ENCODE measurements at places on chromosomes 5 and 9.

DNA sequence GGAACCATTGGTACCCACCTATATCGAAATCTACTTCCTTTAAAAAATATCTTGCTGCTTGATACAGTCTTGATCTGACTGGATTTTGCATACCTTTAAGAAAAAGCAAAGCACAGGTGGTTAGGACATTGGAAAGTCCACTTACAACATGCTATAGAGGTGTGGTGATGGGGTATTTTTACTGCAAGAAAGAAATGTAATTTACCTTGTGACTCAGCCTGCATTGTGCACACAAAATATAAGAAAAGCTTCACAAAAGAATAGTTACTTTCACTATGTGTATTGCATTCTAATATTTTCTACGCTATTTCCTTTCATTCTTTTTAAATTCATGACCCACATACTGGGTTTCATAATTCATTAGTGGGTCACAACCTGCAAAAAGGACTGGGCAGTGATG, 236.2 kb upstream of the RASEF start:
- DNase-seq: no peak
- H3K27ac ChIP-seq: no peak overlapping the region
- H3K4me3 ChIP-seq: no peak overlapping the region
- H3K36me3 ChIP-seq: no peaks in the 10 kb centered on the region
- H3K27me3 ChIP-seq: no peaks in the 10 kb centered on the region

GRCh38 chr9:35311891-35312639, 150.3 kb downstream of the UNC13B start:
- no peak for DNase-seq
- no peaks in the 10 kb centered on the region for H3K4me1 ChIP-seq
- H3K36me3 ChIP-seq: peaks cover 6% of the 10 kb centered on the region
- no peak overlapping the region for H3K27ac ChIP-seq
- H3K27me3 ChIP-seq: no peaks in the 10 kb centered on the region

- no peaks in the 10 kb centered on the region for H3K36me3 ChIP-seq
- no peak overlapping the region for H3K27ac ChIP-seq
Observed at GRCh38 chr9:101498323-101498722, 35.3 kb upstream of the RNF20 start.

GRCh38 chr9:27771803-27772545, 198.7 kb upstream of the C9orf72 start:
- no peaks in the 10 kb centered on the region for H3K36me3 ChIP-seq
- H3K27ac ChIP-seq: no peak overlapping the region
- no peaks in the 10 kb centered on the region for H3K4me1 ChIP-seq
- no peak overlapping the region for H3K4me3 ChIP-seq
- no peaks in the 10 kb centered on the region for H3K27me3 ChIP-seq
- no peak for DNase-seq

GRCh38 chr9:100191264-100191663, 92.2 kb downstream of the INVS start:
- H3K4me3 ChIP-seq: no peak overlapping the region
- no peaks in the 10 kb centered on the region for H3K4me1 ChIP-seq
- no peak overlapping the region for H3K27ac ChIP-seq
- H3K36me3 ChIP-seq: no peaks in the 10 kb centered on the region
- DNase-seq: no peak

DNA sequence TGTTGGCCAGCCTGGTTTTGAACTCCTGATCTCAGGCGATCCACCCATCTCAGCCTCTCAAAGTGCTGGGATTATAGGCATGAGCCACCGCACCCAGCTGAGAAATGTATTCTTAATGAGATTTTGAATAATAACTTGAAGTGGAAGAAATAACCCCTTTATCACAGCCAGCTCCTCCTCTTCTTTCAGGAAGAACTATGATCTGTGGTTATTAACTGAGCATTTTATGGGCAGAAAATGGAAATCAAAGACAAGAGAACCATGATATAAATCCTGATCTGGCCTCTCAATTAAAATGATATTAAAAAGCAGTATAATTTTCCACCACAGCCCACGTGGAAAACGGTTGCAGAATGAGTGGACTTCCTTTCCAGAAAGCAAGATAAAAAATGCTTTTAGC, 206.6 kb downstream of the PRELID2 start:
- no peaks in the 10 kb centered on the region for H3K4me1 ChIP-seq
- DNase-seq: no peak
- no peaks in the 10 kb centered on the region for H3K27me3 ChIP-seq
- no peak overlapping the region for H3K4me3 ChIP-seq
- H3K36me3 ChIP-seq: no peaks in the 10 kb centered on the region

DNA sequence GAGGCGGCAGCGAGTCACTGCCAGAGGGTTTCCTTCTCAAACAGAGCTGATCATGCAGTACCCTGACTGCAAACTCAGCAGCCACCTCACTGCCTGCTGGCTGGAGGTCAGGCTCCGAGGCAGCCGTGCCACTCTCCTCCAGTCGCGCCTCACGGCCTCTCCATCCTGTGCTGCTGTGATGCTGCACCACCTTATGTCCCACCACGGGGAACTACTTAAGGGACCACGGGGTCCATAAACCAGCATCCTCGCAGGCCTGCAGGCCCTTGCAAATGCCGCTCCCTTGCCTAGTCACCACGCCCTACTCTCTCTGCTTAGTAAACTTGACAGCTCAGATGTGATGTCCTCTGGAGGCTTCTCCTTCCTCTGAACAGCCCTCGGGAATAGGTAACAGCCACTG, 99.2 kb downstream of the CRB2 start:
- no peaks in the 10 kb centered on the region for H3K36me3 ChIP-seq
- no peak overlapping the region for H3K27ac ChIP-seq
- no peak for DNase-seq

GRCh38 chr5:93189707-93190120, 391.3 kb downstream of the NR2F1-AS1 start:
- H3K36me3 ChIP-seq: no peaks in the 10 kb centered on the region
- no peak for DNase-seq
- no peaks in the 10 kb centered on the region for H3K27me3 ChIP-seq
- H3K27ac ChIP-seq: no peak overlapping the region
- H3K4me1 ChIP-seq: no peaks in the 10 kb centered on the region
- no peak overlapping the region for H3K4me3 ChIP-seq

DNA sequence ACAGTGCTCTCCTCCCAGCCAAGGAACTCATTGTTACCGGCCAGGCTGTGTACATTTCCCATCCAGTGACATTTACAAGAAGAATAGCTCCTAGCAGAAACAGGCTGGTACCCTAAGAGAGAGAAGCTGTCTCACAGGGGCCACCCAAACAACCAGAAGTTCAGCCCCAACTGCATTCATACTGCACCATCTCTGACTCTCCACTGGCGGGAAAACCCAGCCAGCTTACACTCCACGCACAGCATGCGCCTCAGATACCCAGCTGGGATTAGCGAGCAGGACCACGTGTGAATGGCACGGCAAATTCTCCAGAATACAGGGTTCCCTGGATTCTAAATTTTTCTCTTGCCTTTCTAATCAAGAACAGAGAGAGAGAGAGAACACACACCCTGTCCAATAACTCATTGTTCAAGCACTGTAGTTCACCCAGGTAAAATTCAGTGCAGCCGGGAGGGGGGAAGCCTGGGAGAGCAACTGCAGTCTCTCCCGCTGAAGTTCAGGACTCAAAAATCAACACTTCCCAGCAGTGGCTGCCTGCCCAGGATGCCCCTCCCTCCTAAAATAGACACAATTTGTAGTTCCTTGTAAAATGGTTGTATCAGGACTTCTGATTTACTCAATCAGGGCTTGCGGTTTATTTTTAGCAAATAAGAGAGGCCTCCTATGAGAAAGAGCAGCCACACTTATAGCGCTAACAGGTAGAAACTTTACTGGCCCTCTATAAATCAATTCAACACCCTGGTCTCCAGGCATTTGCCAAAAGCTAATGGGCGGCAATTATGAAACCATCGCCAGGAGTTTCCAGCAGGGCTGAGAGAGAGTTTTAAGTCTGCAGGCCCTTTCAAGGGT, 2.2 kb downstream of the COL23A1 start:
- no peak for DNase-seq
- H3K4me1 ChIP-seq: peaks cover 25% of the 10 kb centered on the region
- no peak overlapping the region for H3K27ac ChIP-seq
- no peaks in the 10 kb centered on the region for H3K36me3 ChIP-seq
- H3K4me3 ChIP-seq: no peak overlapping the region
- H3K27me3 ChIP-seq: no peaks in the 10 kb centered on the region

- no peaks in the 10 kb centered on the region for H3K36me3 ChIP-seq
- H3K4me3 ChIP-seq: no peak overlapping the region
- no peak overlapping the region for H3K27ac ChIP-seq
- no peaks in the 10 kb centered on the region for H3K4me1 ChIP-seq
Observed at GRCh38 chr5:105807290-105807689, 1863.4 kb downstream of the EFNA5 start.

DNA sequence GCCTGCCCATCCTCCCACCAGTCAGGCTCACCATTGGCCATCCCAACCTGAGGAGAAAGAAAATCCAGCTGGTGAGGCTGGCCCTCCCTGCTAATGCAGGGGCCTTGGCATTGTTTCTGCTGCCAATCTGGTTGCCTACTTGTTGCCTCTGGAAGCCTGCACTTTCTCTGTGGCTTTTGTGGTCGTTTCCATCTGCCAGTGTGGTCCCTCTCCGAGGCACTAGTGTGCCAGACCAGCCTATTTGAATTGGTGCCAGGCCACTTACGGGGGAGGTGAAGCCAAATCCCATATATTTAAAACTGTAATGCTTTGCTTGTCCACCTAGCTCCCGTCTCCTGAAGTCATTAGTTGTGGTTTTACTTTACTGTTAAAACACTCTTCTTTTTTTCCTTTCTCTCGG, 213.4 kb upstream of the ADAMTSL1 start:
- no peaks in the 10 kb centered on the region for H3K36me3 ChIP-seq
- no peak overlapping the region for H3K27ac ChIP-seq
- H3K27me3 ChIP-seq: no peaks in the 10 kb centered on the region
- no peak overlapping the region for H3K4me3 ChIP-seq

DNA sequence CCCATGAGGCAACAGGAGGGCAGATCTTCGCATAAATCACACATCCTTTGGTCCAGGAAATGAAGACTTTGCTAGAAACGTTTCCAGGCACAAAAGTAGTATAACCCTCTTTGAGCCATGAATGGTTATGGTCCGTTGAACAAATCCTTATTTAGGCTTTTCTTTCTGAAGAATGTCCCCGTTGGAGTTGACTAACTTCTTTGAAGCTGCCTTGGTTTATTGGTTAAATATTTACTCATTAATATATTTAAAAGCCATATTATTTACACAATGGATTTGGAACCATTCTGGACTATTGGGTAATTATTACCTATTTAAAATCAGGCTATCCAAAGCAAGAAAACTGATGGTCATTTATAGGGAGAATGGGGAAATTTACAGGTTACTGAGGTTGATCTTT, 347.6 kb upstream of the SLC30A5 start:
- no peak for DNase-seq
- no peaks in the 10 kb centered on the region for H3K36me3 ChIP-seq
- H3K27me3 ChIP-seq: no peaks in the 10 kb centered on the region
- H3K4me1 ChIP-seq: no peaks in the 10 kb centered on the region
- no peak overlapping the region for H3K27ac ChIP-seq
